ENCODE measurements at places on chromosomes 4 and X. TPM values are rescaled to one million over a fixed set of nuclear protein-coding genes. Genes with fewer than 3 reads are reported as not detected.

TCEAL7 gene
- not detected for total RNA-seq

NLGN3 gene
- 4.3 TPM for total RNA-seq

IL3RA gene
- total RNA-seq, result 0.45 TPM

DNA sequence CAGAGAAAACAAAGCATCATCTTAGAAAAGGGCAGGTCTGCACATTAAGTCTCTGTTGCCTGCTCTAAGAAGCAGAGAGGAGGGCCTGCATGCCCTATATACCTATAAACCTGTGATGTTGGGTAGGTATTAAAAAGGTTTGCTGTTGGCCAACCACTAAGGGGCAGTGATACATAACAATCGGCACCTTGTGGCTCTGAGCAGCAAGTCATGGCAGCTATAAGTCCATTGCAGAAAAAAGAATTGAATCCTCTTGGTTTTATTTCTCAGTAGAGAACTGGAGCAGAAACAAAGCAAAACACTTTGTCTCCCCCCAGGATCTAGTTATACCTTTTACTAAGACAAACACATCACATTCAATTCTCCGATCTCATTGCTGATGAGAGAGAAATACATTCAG is 1364.4 kb downstream of the STIM2 start:
- H3K36me3 ChIP-seq, result no peaks in the 10 kb centered on the region
- no peaks in the 10 kb centered on the region for H3K4me1 ChIP-seq
- no peaks in the 10 kb centered on the region for H3K27me3 ChIP-seq
- no peak overlapping the region for H3K4me3 ChIP-seq
- DNase-seq, result no peak

DNA sequence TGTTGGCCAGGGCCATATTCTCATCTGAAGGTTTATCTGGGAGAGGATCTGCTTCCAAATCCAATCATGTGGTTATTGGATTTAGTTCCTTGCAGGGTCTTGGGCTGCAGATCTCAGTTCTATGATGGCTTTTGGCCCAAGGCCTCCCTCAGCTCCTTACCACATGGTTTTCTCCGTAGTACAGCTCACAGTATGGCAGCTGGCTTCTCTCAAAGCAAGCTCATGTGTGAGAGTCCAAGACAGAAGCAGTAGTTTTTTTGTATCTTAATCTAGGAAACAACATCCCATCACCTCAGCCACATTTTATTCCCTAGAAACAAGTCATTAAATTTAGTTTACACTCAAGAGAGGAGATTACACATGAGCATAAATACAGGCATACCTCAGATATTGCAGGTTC is 24.5 kb downstream of the MND1 start:
- H3K36me3 ChIP-seq, result no peaks in the 10 kb centered on the region
- DNase-seq, result no peak
- H3K27ac ChIP-seq, result no peak overlapping the region
- H3K4me3 ChIP-seq, result no peak overlapping the region
- H3K27me3 ChIP-seq, result no peaks in the 10 kb centered on the region

Measured in CD4-positive, alpha-beta T cell (primary cell).